ENCODE measurements at places on chromosomes 16 and 17.

GRCh38 chr16:84884596-84885341 is 65.0 kb downstream of the CRISPLD2 start:
- no peak for DNase-seq

DNA sequence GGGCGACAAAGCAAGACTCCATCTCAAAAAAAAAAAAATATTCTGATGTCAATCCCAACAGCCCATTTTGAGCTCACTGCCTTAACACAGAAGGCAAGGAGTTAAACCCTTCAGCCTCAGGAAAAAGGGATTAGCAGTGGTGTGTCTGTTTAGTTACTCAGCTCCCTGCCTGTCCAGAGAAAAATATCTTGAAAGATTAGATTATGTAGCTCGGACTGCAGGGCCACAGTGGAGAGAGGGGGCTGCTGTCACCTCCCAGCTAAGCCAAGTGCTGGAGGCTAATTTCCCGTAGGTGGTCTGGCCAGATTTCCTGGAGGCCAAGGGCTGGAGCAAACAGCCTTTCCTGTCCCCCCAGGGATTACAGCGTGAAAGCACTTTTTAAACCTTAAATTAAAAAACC is 50.3 kb downstream of the C16orf95 start:
- no peak for DNase-seq

DNA sequence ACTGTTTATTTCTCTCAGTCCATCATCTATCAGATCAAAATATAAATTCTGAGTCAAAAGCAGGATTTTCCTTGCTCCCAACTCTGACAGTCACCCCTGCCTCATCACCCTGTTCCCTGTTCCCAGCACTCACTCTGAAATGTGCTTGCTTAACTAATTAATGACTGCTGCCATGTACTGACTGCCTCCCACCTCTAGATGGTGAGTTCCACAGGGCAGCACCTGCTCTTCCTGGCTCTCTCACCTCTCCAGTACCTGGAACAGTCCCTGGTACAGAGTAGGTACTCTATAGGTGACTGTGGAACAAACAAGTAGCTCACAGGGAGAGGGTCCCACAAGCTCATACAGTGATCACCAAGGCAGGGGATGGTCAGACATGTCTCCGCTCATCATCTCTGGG is 114.3 kb upstream of the C16orf82 start:
- DNase-seq, result no peak

DNA sequence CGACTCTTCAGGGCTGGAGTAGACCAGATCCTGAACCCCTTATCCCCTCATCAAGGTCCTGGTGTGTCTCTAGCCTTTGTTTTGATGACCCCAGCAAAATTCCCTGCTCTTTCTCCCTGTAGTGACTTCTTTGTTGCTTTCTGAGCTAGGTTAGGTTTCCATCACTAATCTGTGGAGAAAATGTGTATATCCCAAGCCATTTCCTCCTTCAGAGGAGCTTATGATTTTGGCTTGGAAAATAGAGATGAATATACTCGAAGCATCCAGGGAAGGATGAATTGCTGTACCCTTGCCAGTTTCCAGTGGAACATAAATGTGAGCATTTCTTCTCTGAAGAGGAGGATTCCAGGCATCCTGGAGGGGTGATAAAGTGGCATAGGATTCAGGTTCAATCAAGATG is 55.8 kb downstream of the KSR1 start:
- no peak for DNase-seq

DNA sequence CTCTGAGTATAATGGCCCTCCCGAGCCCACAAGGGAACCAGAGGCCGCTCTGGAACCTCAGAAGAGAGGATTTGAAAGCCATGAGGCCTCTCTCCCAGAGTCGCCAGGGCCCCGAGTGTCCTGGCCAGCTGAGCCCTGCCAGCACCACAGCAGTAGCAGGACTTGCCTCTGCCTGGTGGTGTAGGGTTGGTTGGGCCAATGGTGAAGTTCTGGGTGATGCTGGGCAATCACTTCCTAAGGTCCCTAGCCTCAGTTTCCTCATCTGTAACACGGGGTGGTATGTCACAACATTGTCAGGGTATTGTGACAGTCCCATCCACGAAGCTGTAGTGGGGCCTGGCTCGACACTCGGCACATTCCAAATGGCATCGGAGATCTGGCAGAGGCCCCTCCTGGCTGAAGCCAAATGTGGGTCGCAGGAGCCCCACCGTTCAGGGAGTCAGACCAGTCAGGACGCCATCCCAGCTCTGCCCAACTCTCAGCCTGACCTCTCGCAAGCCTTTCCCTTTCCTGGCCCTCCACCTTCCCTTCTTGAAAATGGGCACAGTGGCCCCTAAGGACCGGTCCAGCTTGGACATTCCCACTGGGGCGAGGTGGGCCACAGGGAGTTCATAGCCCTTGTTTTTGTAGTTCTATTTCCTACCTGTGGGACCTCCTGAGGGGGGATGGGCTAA is 1.7 kb downstream of the NATD1 start:
- DNase-seq, result no peak

DNA sequence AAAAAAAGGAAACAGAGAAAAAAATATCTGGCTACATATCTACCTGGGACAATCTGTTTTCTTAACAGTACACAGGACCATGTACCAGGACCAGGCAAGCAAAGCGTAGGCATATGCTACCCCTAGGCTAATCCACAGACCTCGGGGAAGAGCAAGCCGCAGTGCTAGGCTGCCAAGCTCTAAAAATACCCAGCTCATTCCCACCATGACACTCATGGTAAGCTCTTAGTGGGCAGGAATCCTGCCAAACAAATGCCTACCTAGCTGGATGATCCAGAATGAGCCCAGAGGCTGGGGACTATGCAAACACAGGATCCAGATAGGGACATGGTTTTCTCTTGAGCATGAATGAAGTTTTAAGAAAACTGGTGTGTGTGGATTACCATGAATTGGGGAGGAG is 95.6 kb downstream of the GRIN2A start:
- no peak for DNase-seq

All from GM18507 (cell line).